GDM1 (cell line): ENCODE measurements at places on chromosomes 13 and 19.
A peak's percentile ranks its signal among the peaks of the same experiment; 100 is the strongest.

DNA sequence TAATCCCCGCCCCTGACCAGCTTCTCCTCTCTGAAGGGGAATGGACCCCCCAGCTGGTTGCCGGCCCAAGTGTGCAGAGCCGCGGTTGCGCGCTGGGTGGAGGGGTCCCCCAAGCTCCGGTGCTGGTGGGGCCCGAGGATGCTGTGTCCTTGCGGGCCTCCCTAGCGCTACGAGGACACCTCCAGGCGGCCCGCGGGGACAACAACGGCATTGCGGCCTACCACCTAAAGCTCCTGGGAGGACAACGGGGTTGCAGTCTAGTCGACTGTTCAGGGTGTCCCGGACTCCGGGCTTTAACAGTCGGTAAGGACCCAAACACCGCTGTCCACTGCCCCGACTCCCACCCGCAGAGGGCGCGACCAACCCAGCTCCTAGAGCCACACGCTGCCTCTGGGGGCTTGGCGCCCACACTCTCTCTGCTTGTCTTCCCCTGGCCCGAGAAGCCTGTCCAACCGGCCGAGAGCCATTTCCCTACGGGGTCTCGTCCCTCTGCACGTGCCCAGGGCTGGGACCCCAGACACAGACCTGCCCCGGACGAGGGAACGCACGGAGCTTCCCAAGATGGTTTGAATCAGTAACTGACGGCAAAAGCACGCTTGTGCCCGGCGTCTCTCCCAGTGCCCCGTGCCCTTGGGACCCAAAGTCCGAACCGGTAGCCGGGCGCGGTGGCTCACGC lies 927 bp upstream of the SDHAF1 start:
- DNase-seq: no peak

GRCh38 chr13:66577358-66577757 lies 652.8 kb downstream of the PCDH9 start:
- no peak for DNase-seq

- no peak for DNase-seq
These were observed 90.5 kb upstream of the AKAP11 start for GRCh38 chr13:42181381-42181953.

DNA sequence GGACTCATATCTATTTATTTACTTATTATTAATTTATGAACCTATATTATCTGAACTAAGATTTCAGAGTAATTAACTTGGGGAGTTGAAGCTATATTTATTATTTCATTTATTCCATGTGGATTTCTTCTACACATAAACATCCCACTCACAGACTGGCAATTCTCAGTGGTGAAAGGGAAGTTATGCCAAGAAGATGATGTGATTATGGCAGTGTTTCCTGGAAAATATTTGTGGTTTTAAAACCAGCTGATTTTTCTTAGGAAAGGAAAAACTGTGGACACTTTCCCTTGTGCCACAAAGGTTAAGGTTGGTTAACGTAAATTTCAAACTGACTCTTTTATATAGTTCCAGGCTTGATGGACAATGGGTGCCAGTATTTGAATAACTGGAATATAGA lies 513.1 kb downstream of the SLITRK6 start:
- DNase-seq: no peak

- no peak for DNase-seq
These were observed 122.9 kb upstream of the SPRY2 start for GRCh38 chr13:80463673-80464352.

- DNase-seq: no peak
These were observed 38.8 kb downstream of the DHRS12 start for GRCh38 chr13:51765142-51765515.

GRCh38 chr19:50427997-50428425 lies 4.7 kb upstream of the MYBPC2 start:
- DNase-seq: peak; percentile 73

GRCh38 chr13:102683637-102684036 lies 11.2 kb downstream of the METTL21C start:
- DNase-seq: no peak

- DNase-seq: no peak
These were observed 6.4 kb downstream of the MYO9B start for GRCh38 chr19:17081672-17082630.

DNA sequence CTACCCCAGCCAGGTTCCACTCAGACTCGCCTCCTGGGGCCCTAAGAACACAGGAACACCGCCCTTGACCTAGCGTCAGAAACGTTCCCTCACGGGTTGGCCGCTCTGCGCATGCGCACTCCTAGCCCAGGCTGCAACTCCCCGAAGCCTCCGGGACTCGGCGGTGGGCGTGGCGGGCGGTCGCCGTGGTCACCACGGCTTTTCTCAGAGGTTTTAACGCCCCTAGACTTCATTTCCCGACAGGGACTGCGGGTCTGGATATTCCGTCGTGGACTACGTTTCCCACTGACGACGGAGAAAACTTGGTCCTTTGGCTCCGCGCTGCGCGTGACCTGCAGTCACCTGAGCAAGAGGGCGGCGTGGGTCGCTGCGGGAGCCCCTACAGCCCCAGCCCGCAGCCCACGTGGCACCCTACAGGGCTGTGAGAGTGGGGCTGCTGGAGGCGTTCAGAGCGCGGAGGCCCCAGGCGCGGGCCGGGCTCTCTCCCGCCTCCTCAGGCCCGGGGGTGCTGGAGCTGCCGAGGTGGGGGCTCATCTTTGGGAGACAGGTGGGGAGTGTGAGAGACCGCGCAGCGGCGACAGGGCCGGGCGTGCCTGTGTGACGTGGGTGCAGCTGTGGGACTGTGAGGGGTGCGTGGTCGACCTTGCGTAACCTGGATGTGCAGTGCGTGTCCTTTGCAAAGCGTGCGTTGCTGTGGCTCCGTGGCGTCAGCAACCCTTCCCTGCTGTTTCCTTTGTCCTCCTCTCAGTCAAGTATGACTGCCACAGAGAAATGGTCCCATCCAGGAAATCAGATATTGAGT lies 38.0 kb upstream of the ZNF573 start:
- DNase-seq: no peak

DNA sequence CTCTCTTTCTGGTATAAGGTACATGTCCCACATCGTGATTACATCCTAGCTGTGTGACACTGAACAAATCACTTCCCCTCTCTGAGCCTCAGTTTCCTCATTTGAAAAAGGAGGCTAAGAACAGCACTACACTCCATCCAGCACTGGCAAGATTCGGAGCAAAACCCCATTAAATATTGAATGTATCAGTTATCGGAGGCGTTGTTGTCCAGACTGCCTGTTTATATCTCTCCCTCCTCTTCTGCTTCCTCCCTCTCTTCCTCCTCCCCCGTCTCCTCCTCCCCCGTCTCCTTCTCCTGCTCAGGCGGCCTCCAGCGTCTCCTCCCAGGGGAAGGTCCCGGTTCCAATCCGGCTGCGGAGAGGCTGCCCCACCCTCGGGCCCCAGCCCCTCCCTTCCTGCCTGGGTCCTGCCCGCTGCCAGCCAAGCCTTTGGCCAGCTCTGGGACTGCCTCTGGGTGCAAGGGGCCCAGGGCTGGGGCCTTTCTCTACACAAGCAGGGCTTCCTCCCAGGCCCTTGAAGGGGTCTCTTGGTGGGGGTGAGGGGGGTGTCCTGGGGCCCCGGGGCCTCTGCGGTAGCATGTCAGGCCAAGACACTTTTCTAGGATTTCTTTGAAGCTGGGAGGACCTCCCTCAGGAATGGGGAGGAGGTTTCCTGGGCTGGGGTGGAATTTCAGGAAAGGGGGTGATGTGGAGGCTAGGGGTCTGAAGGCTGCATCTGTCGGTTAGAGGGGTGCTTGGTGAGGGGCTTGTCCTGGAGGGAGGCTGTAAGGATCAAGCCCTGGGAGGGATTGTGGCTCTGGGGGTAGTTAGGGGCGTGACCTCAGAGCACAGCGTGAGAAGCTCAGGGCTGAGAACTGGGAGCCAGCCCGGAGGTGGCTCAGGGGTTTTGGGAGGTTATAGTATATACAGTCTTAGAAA lies 1.9 kb downstream of the RRAS start:
- no peak for DNase-seq

DNA sequence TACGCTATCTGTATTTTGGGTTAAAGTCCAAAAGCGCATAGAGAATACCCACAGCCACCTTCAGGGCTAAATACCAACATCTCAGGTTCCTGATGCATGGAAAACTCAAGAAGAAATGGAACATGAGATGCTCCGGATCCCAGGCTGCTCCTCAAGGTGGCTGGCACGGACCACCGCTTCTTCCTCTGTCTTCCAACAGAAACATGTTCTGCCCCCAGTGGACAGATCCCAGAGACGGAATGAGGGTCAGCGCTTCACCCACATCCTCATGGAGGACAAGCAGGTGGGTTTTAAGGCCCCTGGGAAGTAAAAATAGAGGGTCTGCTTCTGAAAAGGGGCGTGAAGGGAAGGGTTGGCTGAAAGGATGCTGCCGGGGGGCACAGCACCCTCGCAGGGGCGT lies 17.3 kb downstream of the COL4A1 start:
- no peak for DNase-seq

DNA sequence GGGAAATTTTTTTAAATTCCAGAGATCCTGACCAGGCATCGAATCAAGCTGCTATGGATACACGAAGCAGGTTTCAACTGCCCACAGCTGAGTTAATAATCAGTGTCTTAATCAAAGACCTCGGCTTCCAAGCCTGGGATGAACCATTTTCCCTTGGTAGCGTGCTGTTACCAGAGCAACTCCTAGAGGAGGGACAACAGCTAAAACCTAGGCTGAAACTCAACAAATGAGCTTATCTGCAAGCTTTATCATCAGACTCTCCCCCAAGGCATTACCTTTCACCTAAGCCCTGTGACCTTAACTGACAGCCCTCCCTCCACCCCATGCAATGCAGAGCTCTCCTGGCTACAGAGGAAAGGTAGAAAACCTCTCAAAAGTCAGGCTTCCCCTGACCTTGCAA lies 39.7 kb downstream of the RCBTB1 start:
- no peak for DNase-seq

DNA sequence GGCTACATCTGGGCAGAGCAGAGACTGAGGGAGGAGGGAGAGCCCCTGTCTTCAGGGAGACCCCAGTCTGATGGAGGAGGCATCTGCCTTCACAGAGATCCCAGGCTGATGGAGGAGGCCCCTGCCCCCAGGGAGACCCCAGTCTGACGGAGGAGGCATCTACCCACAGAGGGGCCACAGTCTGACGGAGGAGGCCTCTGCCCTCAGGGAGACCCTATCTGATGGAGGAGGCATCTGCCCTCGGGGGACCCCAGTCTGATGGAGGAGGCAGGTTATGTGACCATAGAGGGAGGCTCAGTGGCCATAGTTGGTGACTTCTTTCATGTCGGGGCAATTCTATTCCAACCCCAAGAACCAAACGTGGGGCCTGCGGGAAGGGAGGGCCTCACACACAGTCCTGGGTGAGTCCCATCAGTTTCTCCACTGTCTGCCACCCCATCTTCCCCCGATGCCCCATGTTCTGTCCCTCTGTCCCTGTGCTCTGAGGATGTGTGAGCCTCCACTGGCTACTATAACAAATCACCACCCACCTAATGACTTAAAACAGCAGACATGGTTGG lies 14.3 kb downstream of the MISP start:
- no peak for DNase-seq

DNA sequence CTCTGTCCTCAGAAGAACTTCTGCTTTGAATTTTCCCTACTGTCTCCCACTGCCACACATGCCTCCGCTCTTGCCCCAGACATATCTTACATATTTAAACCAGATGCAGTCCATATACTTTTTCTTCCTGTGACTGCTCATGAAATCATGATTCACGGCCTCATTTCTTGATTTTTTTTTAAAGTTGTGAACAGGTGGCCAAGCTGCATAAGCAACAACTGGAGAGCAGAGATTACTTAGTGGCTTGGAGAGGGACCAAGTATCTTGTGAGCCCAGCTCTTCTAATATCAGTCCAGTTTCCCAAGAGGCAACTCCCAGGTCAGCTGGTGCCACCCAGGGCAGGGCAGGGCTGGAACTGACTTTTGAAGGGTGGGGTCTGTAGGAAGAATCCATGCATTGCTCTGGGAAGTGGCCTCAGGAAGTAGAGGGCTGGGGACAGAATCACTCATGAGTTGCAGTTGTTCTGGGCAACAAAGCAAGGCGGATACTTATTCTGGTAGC lies 152.4 kb downstream of the LMO7 start:
- DNase-seq: no peak

DNA sequence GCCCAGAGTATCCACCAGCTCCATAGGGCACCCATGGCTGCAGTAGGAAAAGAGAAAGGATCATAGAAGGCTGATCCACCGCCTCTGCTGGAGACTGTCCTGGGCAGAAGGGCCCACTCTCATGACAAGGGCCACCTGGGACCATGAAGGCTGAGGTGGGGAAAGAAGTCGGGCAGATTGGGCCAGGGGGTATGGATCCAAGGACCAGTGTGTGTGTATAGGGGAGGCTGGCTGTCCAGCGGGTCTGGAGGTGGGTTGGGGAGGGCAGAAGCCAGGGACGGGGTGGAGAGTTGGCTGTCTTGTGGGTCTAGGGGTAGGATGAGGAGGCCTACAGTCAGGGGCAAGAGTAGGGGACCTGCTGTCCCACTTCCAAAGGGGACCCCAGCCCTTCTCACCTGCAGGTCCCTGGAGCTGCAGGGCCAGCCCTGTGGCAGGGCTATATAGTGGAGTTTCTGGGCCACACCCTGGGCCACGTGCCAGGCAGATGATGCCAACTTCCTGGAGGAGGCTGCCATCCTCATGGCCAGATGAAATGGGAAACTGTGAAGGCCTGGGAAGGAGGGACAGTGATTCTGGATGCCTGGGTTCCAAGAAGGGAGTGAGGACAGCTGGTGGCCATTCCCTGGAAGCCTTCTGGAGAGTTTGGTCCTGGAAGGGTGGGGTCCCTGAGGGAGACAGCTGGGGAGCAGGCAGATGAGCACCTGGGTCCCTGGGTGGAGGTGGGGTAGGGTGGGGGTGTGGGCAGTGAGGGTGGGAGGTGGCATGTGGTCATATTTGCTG lies at the start of gene FCGBP:
TSS of gene FCGBP (minus strand) at position 51 of the 780 bp plus-strand sequence.
- DNase-seq: no peak

- DNase-seq: peak; percentile 20
These were observed 81.8 kb downstream of the GGACT start for GRCh38 chr13:100506600-100507422.

DNA sequence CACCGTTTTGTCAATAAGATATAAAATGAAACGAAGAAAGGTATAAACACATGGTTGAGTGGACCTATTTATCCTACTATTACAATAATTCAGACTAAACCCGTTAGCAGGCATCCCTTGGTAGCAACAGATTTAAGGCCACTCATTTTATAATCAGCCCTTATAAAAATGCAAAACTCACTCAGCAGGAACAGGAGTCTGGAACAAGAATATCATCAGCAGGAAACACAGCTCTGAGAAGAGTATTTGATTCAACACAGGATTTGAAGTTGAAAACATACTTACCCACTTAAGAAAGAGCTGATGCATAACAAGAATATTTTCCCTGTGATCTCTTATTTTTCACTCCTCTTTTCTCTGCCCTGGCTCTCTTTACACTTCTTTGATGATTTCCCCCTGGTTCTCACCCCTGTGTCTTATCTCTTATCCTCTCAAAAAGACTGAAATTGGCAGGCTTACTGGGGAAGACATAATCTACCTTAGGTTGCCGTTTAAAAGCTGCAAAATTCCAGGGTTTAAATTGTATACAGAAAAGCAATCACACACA lies 1722.7 kb downstream of the SLITRK5 start:
- DNase-seq: no peak

GRCh38 chr13:40148101-40148500 lies 492.6 kb downstream of the COG6 start:
- DNase-seq: no peak
